Esophagus squamous epithelium (tissue), 5 donors: ENCODE measurements at places on chromosomes 3 and 15.

DNA sequence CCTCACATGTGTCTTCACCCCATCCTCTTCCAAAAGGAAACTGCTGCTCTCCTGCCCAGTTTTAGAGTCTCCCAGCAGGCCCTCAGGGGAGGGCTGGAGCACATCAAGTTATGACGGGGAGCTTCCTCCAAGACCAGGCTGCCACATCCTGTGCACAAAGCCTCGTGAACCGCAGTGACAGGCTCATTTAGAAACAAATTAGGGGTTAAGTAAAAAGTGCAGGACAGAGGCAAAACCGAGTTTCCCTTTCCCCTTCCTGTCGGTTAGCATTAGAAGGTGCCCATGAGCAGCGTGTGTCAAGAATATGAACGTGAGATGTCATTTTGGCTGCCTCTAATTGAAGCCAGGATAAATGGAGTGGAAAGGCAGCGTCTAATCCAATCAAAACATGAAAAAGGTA is 199.7 kb downstream of the ARRDC4 start:
- H3K27me3 ChIP-seq = no peaks in the 10 kb centered on the region
- H3K4me3 ChIP-seq = no peak overlapping the region
- H3K36me3 ChIP-seq = no peaks in the 10 kb centered on the region
- H3K27ac ChIP-seq = no peak overlapping the region

DNA sequence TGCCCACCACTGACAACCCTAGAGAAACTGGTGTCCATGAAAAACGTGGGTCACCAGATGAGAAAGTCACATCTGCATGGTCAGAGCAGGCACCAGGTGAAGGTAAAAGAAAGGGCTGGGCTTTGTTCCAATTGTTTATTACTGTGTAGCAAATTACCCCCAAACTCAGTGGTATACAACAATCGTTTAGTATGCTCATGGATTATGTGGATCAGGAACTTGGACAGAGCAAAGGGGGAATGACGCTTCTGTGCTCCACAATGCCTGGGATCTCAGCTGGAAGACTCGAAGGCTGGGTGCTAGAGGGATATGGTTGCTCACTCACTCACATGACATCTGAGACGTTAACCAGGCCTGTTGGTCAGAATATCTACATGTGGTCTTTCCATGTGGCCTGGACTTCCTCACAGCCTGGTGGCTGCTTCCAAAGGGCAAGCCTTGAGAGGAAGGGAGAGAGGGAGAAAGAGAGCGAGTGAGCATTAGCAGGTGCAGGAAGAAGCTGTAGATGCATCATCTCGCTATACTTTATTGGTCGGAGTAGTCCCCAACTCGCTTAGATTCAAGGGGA is 44.9 kb downstream of the LPP start:
- no peak overlapping the region for H3K4me3 ChIP-seq
- H3K27me3 ChIP-seq = no peaks in the 10 kb centered on the region

DNA sequence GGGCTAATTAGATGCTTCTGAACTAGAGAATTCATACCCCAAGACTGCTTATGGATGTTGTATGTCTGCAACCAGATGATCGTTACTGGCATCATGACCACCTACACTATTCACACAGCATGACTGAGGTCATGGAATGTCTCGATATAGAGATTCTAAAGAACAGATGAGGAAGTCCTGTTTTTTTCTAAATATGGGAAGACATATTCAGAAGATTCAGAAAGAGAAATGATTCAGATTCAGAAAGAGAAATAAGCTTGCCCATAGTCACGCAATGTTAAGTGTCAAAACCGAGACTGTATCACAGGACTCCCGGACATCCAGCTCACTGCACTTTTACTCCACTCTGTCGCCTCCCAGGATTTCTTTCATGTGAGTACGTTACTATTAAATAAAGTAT is 136.2 kb downstream of the TPRG1 start:
- no peak for DNase-seq
- H3K27ac ChIP-seq = peak overlapping the region; percentile 68
- no peaks in the 10 kb centered on the region for H3K36me3 ChIP-seq
- H3K4me3 ChIP-seq = no peak overlapping the region
- H3K27me3 ChIP-seq = no peaks in the 10 kb centered on the region
- peaks cover 3% of the 10 kb centered on the region for H3K4me1 ChIP-seq

- H3K36me3 ChIP-seq = peaks cover 41% of the 10 kb centered on the region
- no peaks in the 10 kb centered on the region for H3K27me3 ChIP-seq
- H3K27ac ChIP-seq = no peak overlapping the region
- no peak overlapping the region for H3K4me3 ChIP-seq
Observed at GRCh38 chr3:48966367-48966766, 23.7 kb upstream of the P4HTM start.

GRCh38 chr3:115611630-115612029 is 11.7 kb upstream of the GAP43 start:
- no peak overlapping the region for H3K27ac ChIP-seq
- no peaks in the 10 kb centered on the region for H3K36me3 ChIP-seq
- no peak for DNase-seq

DNA sequence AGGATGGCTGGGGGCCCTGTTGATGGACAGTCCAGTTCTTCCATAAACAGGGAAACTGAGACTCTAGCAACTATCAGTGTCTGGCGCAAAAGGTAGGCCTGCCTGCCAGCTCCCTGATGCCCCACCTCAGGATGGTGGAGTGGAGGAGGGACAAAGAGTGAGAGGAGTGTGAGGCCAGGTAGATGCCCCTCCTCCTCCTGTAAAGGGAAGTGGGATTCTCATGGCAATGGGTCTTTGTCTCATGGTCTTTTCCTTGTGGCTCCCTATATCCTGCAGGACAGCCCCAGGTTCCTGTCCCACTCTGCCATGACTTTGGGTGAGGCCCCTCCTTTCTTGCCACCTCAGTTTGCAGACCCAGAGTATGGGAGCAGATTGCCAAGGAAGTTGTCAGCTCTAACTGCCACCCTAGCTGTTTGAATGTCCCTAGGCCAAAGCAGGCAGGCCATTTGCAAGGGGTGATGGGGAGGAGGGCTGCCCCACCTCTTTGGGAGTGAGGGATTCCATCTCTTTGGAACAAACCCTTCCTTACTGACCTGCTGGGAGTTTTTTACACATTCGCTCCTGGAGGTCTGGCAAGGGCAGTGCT is 2.8 kb upstream of the DNAH1 start:
- peak overlapping the region; percentile 69 for H3K27ac ChIP-seq
- no peak overlapping the region for H3K4me3 ChIP-seq
- H3K27me3 ChIP-seq = no peaks in the 10 kb centered on the region
- H3K36me3 ChIP-seq = no peaks in the 10 kb centered on the region
